ENCODE measurements at places on chromosomes 5 and 9.

- no peak for DNase-seq
These were observed 3.3 kb upstream of the DMRT2 start for GRCh38 chr9:1046639-1047572.

- no peak for DNase-seq
These were observed 49.4 kb downstream of the ITGA1 start for GRCh38 chr5:52837068-52837467.

DNA sequence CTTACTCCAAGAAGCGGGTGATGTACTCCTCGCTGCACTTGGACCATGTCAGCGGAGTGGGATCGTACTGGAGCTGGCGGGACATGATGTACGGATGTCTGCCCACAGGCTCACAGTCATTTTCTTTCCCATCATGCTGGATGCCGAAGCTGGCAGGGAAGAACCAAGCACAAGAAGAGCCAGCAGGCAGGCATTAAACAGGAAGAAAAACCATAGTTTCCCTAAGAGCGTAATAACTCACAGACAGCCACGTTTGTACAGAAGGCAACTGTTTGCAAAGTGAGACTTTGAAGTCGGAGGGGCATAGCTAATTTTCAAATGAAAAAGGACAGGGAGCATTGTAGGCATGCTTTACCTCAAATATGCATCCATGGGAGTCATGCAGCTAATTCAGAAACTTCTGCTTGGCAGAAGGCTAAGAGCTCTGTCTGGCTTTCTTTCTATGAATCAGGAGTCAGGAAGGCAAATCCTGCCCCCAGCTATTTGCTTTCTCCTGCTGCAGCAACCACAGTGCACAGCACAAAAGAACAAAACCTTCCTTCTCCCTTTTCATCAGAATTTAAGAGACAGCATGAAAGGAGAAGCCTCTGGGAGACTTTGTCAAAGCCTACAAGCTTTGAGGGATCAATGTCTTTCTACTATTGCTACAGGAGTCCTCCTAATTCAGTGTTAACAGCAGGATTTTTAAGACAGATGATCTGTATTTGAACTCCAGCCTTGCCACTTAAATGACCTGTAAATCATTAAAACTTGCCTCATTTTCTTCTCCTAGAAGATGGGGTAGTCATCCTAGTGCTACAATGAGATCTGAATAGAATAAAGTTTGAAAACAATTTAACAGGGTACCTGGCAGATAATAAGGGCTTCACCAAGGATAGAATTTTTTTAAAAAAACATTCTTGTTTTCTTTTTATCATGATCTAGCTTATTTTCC, 209.1 kb downstream of the TARS1 start:
- no peak for DNase-seq

GRCh38 chr5:139299486-139299885, 5.9 kb downstream of the MATR3 start:
- no peak for DNase-seq

Measured in activated CD4-positive, alpha-beta memory T cell treated with anti-CD3 and anti-CD28 coated beads, Interleukin-2, amount 10 ng/mL, durations not matched to agents 7 days and 5 days (primary cell).